AG09309 (cell line): ENCODE measurements at places on chromosomes 11 and 22.

GRCh38 chr11:88508418-88508758 is 170.9 kb upstream of the CTSC start:
- no peak for DNase-seq

- no peak for DNase-seq
These were observed 978 bp downstream of the FLI1 start for GRCh38 chr11:128694618-128695481.

DNA sequence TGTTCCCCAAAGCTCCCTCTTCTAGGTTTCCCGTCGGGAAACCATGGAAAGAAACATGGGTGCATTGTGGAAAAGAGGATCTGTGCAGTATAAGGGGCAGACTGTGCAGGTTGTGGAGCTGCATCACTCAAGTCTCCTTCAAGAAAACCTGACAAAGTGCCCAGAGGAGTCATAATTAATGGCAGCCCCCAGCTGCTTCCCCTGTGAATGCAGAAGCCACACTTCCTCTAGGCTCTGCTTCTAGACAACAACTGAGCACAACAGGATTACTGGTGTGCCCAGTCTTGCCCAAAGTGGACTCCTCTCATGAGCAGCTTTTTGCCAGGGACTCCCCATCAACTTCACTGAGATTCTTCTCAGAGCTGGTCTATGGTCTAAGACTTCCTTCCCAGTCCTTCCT is 42.6 kb upstream of the SCUBE2 start:
- DNase-seq: no peak

- no peak for DNase-seq
These were observed 52.8 kb upstream of the APOA1 start for GRCh38 chr11:116890193-116890592.

DNA sequence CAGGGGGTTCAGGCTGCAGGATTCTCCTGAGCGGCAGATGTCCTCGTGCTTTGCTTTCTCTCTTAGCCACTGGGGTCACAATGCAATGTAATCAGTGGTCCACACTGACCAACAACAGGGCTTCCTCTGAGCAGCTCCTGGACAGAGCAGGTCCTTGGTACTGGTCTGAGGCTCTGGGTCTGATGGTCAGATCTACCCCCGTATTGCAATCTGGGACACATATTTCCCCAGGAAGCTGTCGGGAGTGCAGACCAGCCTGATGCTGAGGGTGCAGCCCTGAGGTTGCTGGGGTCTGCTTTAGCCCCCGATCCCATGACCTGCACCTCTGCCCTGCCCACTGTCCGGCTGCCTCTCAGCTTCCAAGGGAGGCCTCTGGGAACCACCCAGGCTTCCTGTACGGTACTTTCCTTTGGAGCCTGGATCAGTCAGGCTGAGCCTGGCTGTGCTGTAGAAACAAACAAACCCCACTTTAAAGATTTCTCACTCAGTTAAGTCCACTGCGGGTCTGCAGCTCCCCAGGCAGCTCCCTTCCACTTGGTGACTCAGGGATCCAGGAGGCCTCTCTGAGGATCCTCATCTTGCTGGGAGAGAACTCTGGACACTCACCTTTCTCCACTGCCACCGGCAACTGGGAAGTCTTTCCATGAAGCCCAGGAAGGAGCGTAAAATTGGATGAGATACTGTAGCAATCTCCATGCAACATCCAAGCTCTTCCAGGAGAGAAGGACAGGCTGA is 1046.6 kb downstream of the TBC1D22A start:
- DNase-seq: no peak

GRCh38 chr22:28931844-28932567 is 48.6 kb downstream of the ZNRF3 start:
- DNase-seq: no peak

DNA sequence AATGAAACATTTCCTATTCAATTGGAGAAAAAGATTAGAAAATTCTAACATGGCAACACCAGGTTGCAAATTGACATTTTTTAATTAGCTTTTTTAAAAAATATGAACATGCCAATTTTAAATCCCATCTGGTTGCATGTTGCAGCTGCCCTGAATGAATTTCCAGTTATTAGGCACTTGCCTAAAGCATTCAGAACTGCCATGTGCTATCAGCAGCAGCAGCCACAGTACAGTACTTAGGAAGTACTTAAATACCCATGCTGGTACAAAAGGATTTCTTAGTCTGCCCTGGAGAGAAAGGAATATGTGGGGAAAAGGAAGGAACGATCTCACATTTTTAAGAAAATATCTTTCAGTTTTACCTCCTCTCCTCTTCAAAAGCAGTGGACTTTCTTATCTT is 46.2 kb downstream of the FAM168A start:
- DNase-seq: no peak

DNA sequence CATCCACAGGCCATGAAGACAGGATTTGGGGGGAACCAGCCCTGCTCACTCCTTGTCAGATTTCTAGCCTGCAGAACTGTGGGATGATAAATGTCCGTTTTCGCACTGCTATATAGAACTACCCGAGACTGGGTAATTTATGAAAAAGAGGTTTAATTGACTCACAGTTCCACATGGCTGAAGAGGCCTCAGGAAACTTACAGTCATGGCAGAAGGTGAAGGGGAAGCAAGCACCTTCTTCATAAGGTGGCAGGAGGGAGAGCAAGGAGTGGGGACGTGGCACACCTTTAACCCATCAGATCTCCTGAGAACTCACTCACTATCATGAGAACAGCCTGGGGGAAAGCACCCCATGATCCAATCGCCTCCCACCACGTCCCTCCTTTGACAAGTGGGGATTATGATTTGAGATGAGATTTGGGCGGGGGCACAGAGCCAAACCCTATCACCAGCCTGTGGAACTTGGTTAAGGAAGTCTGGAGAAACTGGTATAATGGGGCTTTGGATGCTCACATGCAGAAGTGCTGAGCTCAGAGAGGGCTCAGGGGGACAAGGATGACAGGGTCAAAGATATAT is 50.7 kb downstream of the MYEOV start:
- DNase-seq: no peak

DNA sequence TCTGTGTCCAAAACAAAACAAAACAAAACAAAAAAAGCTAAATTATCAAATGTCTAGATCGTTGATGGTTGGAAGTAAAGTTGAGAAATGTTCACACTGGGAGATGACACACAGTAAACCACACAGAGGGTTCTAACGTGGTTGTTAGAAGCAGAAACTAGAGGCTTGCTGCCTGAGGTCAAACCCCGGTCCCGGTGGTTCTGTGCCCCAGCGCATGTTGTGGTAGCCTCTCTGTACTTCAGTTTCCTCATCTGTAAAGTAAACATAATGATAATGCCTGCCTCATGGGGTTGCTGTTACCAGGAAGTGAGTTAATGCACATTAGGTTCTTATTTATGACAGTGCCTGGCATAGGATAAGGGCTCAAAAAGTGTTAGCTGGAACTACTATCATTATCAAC is 33.4 kb downstream of the PPARA start:
- DNase-seq: no peak

DNA sequence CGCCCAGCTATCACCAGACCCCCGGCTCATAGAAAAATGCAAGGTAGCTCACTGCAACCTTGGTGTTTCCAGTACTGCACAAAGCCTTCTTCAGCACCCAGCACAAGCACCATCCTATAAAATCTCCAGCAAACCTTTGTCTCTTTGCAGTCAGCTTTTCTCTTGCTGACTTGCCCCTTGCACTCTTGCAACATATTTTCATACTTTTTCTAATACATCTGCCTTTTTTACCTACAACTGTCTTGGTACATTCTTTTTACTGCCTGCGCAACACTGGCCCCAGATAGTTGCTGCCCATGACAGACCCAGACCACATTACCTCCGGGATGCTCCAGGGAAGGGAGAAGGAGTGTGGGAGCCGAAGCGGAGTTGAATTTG is 142.4 kb downstream of the MPPED1 start:
- no peak for DNase-seq
